ENCODE measurements at places on chromosomes 1 and 21. TPM values are rescaled to one million over a fixed set of nuclear protein-coding genes. Genes with fewer than 3 reads are reported as not detected.

Gene ADAMTS1
- total RNA-seq = 171 TPM

Gene ESPN
- total RNA-seq = under 0.01 TPM

Gene PRDM16
- total RNA-seq = 1.5 TPM

Gene KIAA1614
- total RNA-seq = 9.6 TPM

Gene CYP2J2
- 0.29 TPM for total RNA-seq

Gene CD5L
- not detected for total RNA-seq

All from smooth muscle cell of trachea (primary cell).